Left lung (tissue), 14 donors: ENCODE measurements at places on chromosomes 13 and 19. TPM values are rescaled to one million over a fixed set of nuclear protein-coding genes. Genes with fewer than 3 reads are reported as not detected.
A peak's percentile ranks its signal among the peaks of the same experiment; 100 is the strongest.

DNA sequence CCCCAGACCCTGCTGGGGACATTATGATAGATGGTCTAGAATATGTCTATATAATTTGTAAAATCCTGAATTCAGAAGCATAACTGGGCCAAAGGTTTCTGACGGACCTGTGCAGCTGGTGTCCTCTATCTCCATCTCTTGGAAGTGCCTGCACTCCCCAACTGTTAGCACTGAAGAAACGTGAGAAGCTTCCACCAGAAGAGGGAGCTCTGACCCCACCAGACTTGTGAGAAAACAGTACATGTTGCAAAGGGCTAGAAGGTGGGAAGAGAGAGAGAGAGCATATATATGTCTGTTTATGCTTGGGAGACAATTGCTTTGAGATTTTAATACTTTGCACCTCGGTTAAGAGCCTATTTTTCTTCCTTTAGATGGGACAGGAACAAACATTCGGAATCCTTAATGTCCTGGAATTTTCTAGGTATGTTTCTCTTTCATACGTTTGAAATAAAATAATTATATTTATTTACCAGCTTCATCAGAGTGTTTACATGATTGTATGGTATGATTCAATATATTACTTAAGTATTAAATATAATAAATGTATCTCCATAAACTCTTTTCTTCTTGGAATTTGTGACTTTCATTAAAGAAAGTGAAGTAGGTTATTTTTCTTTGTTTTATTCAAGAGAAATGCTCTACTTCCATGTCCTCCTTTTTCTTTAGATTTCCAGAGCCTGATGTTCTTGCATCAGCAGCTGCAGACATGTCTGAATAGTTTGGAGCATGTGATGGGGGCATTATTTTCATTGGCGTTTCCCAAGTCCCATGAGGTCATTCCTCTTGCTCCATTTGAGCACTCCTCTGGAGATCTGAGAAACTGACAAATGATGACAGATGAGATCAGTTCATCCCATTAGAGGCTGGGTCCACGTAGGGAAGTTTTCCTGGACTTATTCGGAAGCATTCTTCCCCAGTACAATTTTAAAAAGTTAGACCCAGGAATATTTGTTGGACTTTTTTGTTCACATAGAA, 202.9 kb downstream of the ATP8A2 start:
- DNase-seq: peak; percentile 89

The ZNF583 gene
- 13.5 TPM for polyA plus RNA-seq

DNA sequence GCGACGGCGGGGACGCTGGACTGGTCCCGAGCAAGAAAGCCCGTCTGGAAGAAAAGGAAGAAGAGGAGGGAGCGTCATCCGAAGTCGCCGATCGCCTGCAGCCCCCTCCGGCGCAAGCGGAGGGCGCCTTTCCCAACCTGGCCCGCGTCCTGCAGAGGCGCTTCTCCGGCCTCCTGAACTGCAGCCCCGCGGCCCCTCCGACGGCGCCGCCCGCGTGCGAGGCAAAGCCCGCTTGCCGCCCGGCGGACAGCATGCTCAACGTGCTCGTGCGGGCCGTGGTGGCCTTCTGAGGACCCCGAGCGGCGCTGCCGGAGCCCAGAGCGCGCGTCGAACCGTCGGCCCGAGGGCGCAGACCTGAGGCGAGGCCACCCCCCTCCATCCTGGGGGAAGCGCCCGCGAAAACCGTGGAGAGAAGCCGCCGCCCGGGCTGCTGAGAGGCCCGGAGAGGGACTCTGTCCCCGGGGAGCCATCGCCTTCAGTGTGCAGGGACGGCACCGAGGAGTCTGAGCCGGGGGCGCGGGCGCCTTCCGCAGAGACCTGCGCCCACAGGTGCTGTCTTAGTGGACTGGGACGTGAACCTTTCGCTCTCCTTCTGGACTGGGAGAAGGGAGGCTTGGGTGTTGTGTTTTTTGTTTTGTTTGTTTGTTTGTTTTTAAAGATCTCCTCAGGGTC, 3.5 kb downstream of the IER2 start:
- peak; percentile 68 for DNase-seq

GRCh38 chr19:28184997-28185396, 1028.0 kb downstream of the UQCRFS1 start:
- no peak for DNase-seq
